ENCODE measurements at places on chromosomes 1 and 21.

- DNase-seq: no peak
Measured at GRCh38 chr1:54814571-54814970, 13.4 kb upstream of the TTC22 start.

DNA sequence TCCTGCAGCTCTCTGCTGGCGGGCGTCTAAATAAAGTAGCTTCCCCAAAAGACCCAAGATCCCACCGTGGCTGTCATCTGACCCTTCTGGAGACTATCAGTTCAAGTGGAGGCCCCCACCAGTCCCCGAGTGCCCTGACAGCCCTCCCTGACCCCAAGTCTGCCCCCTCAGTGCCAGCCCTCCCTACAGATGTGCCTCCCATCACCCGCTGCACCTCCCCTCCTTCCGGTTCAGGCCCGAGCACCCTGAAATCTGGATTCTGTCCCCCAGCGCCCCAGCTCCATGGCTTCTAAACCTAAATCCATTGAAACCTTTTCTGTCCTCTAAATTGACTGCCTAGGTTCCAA, 595 bp downstream of the IL10RB start:
- no peak for DNase-seq

DNA sequence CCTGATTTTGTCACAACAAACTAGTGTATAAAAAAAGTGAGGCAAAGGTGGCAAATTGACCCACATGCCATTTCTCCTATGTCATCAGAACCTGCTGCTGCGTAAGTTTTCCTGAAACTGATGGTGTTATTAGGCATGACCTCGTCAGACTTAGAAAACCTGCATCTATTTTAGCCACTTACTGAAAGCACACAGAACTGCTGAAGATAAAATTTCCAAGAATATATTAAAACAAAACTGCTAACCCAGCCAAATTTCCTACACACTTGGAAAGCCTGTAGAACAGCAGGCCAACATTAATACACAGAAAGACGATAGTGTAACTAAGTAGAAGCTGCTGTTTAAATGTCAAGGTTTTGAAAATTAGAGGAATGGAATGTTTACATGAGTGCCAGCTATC, 674.5 kb upstream of the CXADR start:
- no peak for DNase-seq

DNA sequence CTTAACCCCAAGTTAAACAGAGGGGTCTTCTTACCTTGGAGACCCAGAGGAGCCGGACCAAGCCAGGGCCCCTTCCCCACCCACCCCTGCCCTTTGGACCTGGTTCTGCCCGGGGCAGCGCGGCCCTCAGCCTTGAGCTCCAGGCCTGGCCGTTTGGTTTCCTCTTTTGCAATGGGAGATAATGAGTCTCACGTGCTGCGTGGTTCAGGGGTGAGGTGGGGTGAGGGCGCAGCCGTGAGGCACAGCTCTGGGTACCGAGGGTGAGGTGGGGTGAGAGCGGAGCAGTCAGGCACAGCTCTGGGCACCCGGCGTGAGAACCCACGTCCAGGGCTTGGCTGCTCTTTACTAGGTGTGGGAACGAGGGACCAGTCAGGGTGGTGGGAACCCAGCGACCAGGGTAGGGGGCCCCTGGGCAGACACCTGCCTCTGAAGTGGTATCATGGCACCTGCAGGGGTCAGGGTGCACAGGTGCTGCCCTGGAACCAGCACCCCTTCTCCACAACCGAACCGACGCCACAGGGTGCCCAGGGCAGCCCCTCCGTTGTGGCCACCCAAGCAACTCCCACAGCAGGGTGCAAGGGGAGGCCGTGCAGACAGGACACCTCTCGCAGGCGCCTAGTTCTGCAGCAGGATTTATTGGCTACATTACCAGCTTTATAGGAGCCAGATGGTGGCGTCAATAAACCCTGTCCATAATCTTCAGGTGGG, 182.2 kb downstream of the PRDM16 start:
- no peak for DNase-seq

DNA sequence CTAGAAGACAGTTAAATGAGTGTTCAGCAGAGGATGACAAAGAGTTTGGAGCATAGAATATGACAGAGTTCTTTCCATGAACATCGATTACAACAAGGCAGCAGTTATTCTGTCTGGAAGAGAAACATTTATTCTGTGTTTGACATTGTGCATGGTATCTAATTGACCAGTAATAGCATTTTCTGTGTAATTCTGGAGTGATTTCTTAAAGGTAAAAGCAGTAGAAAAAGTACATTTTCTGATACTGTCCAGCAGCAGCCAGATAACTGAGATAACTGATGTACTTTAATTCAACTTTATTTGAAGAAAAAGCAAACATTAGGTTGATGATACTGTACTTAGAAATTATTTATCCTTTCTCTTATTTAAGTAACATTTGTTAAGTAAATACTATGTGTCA, 497.1 kb downstream of the AGBL4 start:
- DNase-seq: no peak

GRCh38 chr1:110200666-110201065, 9.4 kb upstream of the KCNC4 start:
- DNase-seq: no peak

GRCh38 chr1:37477946-37478345, 3.6 kb downstream of the ZC3H12A start:
- DNase-seq: no peak

GRCh38 chr1:218281285-218281684, 3.8 kb upstream of the RRP15 start:
- DNase-seq: no peak

- no peak for DNase-seq
Measured at GRCh38 chr1:209219791-209220524, 363.6 kb upstream of the CAMK1G start.

DNA sequence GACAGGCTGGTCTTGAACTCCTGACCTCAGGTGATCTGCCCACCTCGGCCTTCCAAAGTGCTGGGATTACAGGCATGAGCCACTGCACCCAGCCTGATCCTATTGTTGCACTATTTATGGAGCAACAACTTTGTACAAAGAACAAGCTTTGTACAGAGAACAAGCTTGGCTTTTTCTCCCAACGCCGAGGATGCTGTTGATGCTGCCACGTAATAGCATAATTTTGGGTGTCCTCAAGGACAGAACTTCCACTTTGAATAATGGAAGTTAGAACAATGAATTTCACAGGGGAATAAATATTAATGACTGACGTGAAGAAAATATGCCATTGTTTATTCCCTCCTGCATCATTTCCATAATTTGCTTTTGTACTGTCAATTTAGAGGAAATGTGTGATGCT, 12.8 kb upstream of the RBP7 start:
- no peak for DNase-seq

DNA sequence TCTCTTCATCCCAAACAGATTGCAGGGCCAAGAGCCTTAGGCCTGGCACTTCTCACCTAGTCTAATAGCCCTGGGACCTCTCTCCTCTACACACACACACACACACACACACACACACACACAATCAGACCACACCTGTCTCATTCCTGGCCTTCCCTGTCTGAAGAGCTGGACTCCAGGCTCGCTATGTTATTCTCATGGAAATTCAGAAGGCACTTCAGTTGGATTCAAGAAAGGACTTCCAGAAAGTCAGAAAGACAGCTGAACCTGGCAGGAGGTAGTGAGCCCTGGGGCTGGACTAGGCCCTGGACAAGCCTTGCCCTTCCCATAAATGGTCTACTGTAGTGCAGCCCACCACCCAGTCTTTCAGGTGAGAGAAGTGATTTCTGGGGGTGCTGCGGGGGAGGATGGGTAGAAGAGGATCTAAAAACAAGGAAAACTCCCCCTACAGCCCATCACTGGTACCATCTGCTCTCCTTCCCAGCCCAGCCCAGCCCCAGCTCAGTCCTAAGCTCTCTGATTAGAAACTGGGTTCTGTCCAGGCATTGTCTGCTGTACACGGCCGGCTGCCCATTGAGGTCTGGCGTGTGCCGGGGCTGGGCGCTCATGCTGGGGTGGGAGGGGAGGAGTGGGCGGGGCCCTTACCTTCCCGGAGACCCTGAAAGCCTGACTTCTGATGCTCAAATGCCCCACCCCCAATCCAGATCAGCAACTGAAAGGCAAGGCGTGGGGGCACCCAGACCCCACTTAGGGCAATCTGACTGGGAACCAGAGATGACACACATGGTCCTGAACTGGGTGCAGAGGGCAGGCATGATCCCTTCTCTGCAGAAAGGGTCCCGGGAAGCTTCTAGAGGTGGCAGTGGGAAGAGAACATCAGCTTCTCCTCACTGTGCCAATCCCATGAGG, 2.5 kb downstream of the KIF21B start:
- no peak for DNase-seq

GRCh38 chr1:204936765-204937164, 66.1 kb downstream of the NFASC start:
- DNase-seq: no peak

- no peak for DNase-seq
Measured at GRCh38 chr1:193542690-193543089, 356.3 kb upstream of the B3GALT2 start.

GRCh38 chr1:55320891-55321290, 105.7 kb upstream of the USP24 start:
- DNase-seq: no peak

- no peak for DNase-seq
Measured at GRCh38 chr1:25797939-25798338, 2.1 kb upstream of the SELENON start.

- no peak for DNase-seq
Measured at GRCh38 chr1:194394676-194395075, 1208.3 kb upstream of the B3GALT2 start.

GRCh38 chr1:176205332-176205914, 1.7 kb downstream of the COP1 start:
- no peak for DNase-seq

GRCh38 chr1:58524353-58524945, 22.1 kb downstream of the OMA1 start:
- no peak for DNase-seq

DNA sequence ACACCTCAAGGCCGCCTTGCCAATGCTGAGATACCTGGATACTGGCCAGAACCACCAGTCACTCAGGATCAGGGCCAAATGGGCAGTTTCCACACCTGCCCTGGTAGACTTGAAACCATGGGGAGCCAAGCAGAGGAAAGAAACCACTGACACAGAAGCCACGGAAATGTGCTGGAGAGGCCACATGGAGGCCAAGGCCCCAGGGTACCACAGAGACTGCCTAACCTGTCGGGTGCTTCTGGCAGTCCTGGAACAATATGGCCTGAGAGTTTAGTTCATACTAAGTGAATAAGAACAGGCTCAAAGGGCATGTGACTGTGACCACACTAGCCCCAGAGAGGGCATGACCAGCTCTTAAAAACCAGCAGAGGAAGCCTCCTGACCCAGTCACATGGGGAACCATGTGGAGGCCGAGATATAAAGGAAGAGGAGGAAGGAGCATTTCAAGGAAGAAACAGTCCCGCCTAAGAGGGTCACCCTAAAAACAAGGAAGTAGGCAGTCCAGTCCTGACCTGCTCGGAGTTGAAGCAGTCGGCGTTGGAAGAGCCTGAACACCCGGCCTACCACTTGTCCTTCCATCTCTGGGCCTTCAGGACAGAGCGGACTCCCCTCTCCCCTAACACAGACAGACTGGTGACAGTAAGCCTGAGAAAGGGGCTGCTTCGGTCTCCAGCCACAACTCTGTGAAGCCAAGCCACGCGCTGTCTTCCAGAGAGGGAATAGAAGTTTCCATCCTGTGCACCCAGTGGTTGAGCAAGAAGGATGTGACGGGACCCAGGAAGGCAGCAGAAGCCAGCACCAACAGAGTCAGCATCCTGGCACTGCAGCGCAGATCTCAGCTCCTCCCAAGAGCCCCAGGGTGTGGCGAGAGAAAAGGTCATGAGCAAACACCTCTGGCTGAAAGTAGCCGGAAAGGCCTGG, at the start of gene DENND2D:
Gene DENND2D, minus strand, starts transcription at position 766 of the 921 bp plus-strand sequence. Its CDS starts 187 bp downstream, at position 579.
- DNase-seq: no peak

DNA sequence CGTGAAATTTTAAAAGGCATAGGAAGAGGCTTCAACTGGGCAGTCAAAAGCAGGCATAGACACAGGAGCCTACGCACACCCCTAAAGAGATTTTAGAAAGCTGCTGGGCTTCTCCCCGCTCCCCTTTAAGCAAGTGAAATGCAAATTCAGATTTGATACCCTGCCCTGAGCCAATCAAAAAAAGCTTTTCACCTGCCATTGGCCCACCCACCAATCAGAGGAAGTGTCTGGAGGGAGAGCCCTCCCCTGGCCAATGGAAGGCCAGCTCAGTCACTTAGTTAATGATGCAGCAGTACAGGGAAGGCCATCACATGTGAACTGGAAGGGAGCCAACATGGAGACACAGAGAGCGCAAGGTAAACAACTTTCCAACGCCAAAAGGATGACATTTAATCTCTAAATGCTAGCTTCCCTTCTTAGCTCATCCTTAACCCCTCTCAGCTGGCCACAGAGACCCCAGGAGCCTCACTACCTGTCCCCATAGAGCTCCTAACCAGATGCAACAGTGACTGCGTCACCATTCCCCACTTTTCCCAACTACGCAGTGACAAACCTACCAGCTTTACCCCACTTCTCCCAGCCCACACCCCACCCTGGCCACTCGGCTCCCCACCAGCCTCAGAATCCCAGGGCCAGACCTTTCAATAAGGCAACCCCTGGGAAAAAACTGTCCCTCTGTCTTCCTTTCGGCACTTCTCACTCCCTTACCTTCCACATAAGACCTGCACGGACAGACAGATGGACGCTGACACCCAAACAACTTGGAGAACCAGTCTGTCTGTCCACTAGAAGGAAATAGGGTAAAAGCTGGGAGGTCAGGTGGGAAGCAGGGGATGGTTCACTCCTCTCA, 71.0 kb downstream of the CD46 start:
- DNase-seq: peak; percentile 90

DNA sequence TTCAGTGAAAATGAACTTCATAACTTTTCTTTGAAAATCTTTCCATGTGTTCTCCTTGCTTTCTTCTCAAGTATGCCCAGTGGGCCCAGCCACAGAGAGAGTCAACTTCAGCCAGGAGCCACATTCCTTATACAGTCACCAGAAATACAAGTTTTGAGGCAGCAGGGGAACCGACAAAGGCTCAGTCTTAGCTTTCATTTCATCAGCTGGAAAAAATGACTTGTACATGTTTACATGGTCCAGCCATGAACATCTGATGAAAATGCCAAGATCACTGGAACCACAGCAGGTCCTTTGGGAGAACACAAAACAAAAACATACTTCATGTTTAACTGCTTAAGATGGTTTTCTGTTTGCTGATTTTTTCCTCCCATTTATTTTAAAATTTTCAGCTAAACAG, 72.5 kb downstream of the SYDE2 start:
- DNase-seq: no peak

DNA sequence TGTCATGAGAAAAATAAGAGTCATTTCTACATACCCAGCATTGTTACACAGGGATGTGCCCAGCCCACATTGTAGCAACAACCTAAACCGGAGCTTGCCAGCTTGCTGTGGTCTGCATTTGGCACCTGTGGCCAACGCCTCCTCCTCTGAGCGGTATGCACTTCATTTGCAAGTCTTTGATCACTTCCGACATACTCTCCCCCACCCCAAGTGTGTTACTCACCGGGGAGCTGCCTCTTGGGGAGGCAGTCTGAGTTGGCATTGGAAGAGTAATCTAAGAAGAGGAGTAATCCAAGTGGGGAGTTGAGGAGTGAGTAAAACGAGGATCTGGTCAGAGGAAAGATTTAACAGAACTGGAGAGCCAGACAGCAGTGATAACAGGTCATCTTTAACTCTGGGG, 3.8 kb downstream of the BCL9 start:
- DNase-seq: no peak

- DNase-seq: no peak
Measured at GRCh38 chr1:1432274-1432950, 3.1 kb upstream of the VWA1 start.

- peak; percentile 2 for DNase-seq
Measured at GRCh38 chr1:75203415-75204277, 69.5 kb downstream of the LHX8 start.

- no peak for DNase-seq
Measured at GRCh38 chr1:18948913-18949685, 7.4 kb downstream of the IFFO2 start.

All from GM12891 (cell line).